Fibroblast of the aortic adventitia (primary cell): ENCODE measurements at places on chromosomes 13 and 19. TPM values are rescaled to one million over a fixed set of nuclear protein-coding genes. Genes with fewer than 3 reads are reported as not detected.

SYCN gene
- not detected in 2 replicates for total RNA-seq

KLK15 gene
- total RNA-seq: not detected in 2 replicates

NXNL1 gene
- not detected in 2 replicates for total RNA-seq

DNA sequence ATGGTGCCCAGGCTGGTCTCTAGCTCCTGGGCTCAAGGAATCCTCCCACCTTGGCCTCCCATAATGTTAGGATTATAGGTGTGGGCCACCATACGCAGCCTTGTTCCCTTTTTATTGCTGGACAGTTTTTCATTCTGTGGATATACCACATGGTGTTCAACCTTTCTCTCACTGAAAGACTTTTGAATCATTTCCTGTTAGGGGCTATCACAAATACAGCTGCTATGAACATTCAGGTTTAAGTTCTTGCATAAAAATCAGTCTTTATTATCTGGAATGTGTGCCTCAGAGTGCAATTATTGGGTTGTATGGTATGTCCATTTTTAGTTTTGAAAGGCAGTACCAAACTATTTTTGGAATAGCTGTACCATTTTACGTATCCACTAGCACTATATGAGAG lies 647.2 kb downstream of the LIG4 start:
- DNase-seq: no peak
